Neural crest cell (in vitro differentiated cells): ENCODE measurements at places on chromosomes 3 and 15. TPM values are rescaled to one million over a fixed set of nuclear protein-coding genes. Genes with fewer than 3 reads are reported as not detected.

DNA sequence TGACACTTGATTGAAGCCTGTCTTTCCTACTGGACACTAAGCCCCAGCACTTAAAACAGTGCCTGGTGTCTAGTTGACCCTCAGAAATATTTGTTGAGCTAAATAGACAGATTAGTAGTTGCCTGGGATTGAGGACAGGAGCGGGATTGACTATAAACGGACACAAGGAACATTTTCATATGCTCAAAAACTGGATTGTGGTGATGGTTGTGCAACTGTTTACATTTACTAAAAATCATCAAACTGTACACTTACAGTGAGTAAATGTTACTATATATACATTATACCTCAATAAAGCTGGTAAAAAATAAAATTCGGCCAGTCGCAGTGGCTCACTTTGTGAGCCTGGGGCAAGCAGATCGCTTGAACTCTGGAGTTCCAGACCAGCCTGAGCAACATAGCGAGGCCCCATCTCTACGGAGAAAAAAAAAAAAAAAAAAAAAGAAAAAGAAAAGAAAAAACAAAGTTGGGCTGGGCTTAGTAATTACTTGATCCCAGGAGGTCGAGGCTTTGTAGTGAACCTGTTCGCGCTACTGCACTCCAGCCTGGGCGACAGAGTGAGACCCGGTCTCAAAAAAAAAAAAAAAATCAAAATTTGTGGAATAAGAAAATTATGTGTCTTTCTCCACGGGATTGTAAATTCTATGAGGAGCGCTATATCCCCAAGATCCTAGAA, 632 bp upstream of the IDH3A start:
- H3K4me1 ChIP-seq = peaks cover 28% of the 10 kb centered on the region
- no peaks in the 10 kb centered on the region for H3K27me3 ChIP-seq
- no peak for DNase-seq
- H3K27ac ChIP-seq = peak overlapping the region; percentile 92
- H3K36me3 ChIP-seq = peaks cover 2% of the 10 kb centered on the region

- peak overlapping the region; percentile 98 for H3K27ac ChIP-seq
- H3K36me3 ChIP-seq = no peaks in the 10 kb centered on the region
- no peak for DNase-seq
- H3K27me3 ChIP-seq = no peaks in the 10 kb centered on the region
- H3K4me3 ChIP-seq = peak overlapping the region; percentile 96
Measured at GRCh38 chr3:183099838-183100204, 525 bp upstream of the MCCC1 start.

GRCh38 chr3:159536876-159537275, 451.8 kb upstream of the IL12A start:
- H3K27me3 ChIP-seq = peaks cover 7% of the 10 kb centered on the region
- H3K36me3 ChIP-seq = no peaks in the 10 kb centered on the region
- no peak overlapping the region for H3K4me3 ChIP-seq
- H3K27ac ChIP-seq = no peak overlapping the region

DNA sequence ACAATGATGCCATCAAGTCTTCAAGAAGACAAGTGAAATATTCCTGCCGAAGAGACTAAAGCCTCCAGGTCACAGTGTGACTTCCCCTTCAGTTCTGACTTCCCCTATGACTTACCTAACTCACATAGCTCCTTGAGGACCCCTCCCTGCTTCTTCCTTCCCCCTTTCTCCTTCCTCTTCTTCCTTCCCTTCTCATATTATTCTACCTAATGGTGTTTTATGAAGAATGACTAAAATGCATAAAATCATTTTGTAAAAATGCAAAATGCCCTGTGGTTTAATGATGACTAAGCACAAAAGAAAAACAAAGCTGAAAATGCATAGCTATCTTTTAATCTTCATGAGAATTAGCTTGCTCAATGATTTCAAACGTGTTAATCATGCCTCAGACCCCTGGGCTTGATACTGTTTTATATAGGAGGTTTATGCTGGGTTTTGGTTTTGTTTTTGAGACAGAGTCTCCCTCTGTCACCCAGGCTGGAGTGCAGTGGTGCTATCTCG, 26.1 kb upstream of the TM4SF4 start:
- no peak overlapping the region for H3K4me3 ChIP-seq
- peaks cover 7% of the 10 kb centered on the region for H3K36me3 ChIP-seq
- H3K4me1 ChIP-seq = peaks cover 6% of the 10 kb centered on the region
- no peaks in the 10 kb centered on the region for H3K27me3 ChIP-seq
- no peak overlapping the region for H3K27ac ChIP-seq

GRCh38 chr3:78580681-78581080, 1187.1 kb downstream of the ROBO1 start:
- DNase-seq = no peak
- H3K4me1 ChIP-seq = no peaks in the 10 kb centered on the region
- no peaks in the 10 kb centered on the region for H3K27me3 ChIP-seq
- H3K36me3 ChIP-seq = peaks cover 7% of the 10 kb centered on the region

DNA sequence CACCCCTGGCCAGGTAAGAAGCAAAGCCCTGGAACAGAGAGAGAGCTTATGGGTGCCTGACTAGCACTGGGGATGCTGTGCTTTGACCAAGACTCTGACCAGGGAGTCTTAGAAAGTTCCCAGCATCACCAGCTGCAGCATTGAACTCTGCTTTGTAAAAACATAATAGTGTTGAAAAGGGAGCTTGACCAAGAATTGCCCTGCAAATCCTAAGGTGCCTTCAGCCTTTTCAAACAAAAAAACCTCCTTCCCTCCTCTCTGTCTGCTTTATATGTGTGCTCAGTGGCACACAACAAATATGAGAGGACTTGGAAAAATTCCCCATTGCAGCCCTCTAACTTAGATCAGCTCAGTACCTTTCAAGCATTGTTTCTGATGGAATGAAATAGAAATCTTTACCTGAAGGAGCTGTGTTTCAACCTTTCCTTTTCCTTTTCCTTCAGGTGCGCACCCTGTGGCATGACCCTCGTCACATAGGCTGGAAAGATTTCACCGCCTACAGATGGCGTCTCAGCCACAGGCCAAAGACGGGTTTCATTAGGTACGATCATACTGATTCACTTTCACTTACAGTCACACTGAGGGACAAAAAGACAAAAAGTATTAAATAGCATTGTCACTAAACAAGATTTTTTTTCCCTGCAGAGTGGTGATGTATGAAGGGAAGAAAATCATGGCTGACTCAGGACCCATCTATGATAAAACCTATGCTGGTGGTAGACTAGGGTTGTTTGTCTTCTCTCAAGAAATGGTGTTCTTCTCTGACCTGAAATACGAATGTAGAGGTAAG, 13.0 kb downstream of the THBS1 start:
- no peak for DNase-seq
- H3K27me3 ChIP-seq = no peaks in the 10 kb centered on the region
- peaks cover 18% of the 10 kb centered on the region for H3K36me3 ChIP-seq
- H3K4me3 ChIP-seq = no peak overlapping the region
- H3K4me1 ChIP-seq = peaks cover 6% of the 10 kb centered on the region

DNA sequence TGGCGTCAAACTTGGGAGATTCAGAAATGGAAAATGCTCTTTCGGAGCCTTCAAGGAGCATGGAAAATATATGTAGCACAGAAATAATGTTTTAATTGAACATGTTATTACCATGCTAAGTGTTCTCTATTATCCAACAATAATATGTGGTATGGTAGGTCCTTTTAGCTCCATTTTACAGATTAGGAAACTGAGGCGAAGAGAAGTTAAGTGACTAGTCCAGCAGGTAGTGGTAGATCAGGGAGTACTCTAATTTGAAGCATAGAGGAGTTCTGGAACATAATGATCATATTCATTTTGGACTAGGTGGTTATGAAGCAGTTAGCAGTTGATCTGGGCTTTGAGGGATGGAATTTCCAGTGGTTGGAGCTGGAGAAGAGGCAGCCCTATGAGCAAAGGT, 1.1 kb downstream of the CMC1 start:
- H3K4me1 ChIP-seq = peaks cover 36% of the 10 kb centered on the region
- H3K4me3 ChIP-seq = peak overlapping the region; percentile 94
- peaks cover 2% of the 10 kb centered on the region for H3K36me3 ChIP-seq
- no peak overlapping the region for H3K27ac ChIP-seq
- H3K27me3 ChIP-seq = peaks cover 2% of the 10 kb centered on the region

- H3K36me3 ChIP-seq = no peaks in the 10 kb centered on the region
- H3K27me3 ChIP-seq = no peaks in the 10 kb centered on the region
- H3K4me3 ChIP-seq = no peak overlapping the region
- H3K27ac ChIP-seq = no peak overlapping the region
Measured at GRCh38 chr15:45338417-45338816, 39.9 kb downstream of the GATM start.

GRCh38 chr3:23761440-23761896, 44.3 kb upstream of the UBE2E1 start:
- H3K36me3 ChIP-seq = no peaks in the 10 kb centered on the region
- DNase-seq = no peak
- H3K4me1 ChIP-seq = peaks cover 37% of the 10 kb centered on the region
- H3K27ac ChIP-seq = no peak overlapping the region

- H3K4me1 ChIP-seq = peaks cover 4% of the 10 kb centered on the region
- peaks cover 28% of the 10 kb centered on the region for H3K27me3 ChIP-seq
- no peak overlapping the region for H3K4me3 ChIP-seq
- no peak overlapping the region for H3K27ac ChIP-seq
Measured at GRCh38 chr3:127970966-127971592, 56.0 kb downstream of the KBTBD12 start.

DNA sequence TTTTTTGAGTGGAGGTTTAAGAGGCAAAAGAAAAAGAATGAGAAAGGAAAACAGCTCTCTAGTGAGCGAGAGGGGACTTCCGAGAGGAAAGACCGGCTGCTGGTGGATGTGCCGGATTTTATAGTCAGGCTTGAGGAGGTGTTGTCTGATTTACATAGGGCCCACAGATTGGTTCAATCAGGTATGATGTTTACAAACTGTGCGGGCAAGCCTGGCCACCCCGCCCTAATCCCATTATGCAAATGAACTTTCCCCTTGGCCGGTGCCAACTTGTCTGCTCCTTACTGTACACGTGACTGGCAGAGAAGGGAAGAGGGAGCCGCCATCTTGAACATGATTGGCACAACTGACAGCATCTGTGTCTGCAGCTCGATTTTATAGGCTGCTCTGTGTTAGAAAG, 44.7 kb downstream of the FAM43A start:
- peaks cover 15% of the 10 kb centered on the region for H3K4me1 ChIP-seq
- no peak for DNase-seq
- H3K4me3 ChIP-seq = no peak overlapping the region
- H3K36me3 ChIP-seq = no peaks in the 10 kb centered on the region
- H3K27ac ChIP-seq = no peak overlapping the region

- no peaks in the 10 kb centered on the region for H3K27me3 ChIP-seq
- H3K27ac ChIP-seq = no peak overlapping the region
- peaks cover 2% of the 10 kb centered on the region for H3K36me3 ChIP-seq
- H3K4me3 ChIP-seq = no peak overlapping the region
- no peak for DNase-seq
Measured at GRCh38 chr3:107142171-107142570, 235.1 kb upstream of the CCDC54 start.

- peak overlapping the region; percentile 67 for H3K4me3 ChIP-seq
- no peak for DNase-seq
- H3K4me1 ChIP-seq = peaks cover 46% of the 10 kb centered on the region
- no peaks in the 10 kb centered on the region for H3K27me3 ChIP-seq
- peaks cover 12% of the 10 kb centered on the region for H3K36me3 ChIP-seq
Measured at GRCh38 chr3:113275583-113275928, 64.2 kb downstream of the BOC start.

- no peaks in the 10 kb centered on the region for H3K27me3 ChIP-seq
- no peaks in the 10 kb centered on the region for H3K36me3 ChIP-seq
- no peak for DNase-seq
- H3K27ac ChIP-seq = no peak overlapping the region
- no peak overlapping the region for H3K4me3 ChIP-seq
Measured at GRCh38 chr3:32127219-32127826, 20.9 kb downstream of the GPD1L start.

DNA sequence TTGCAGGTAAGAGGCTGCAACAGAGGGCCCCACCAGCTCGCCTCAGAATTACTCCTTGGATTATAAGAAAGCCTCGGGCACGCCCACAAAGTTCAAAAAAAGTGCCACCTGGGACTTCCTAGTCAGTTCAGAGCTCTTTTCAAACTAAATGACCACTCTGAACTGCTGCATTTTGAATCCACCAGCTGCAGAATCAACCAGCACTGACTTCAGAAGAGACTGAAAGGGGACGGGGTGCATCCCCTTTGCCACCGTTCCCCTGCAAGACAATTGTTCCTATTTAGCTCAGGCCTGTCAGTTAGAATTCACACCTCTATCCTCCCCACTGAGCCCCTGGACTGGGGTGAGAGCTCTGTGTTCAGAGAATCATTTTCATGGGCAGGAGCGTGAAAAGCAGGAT, 181.4 kb upstream of the GADL1 start:
- no peak for DNase-seq
- H3K27ac ChIP-seq = peak overlapping the region; percentile 28
- no peaks in the 10 kb centered on the region for H3K36me3 ChIP-seq
- no peaks in the 10 kb centered on the region for H3K27me3 ChIP-seq
- H3K4me3 ChIP-seq = no peak overlapping the region
- H3K4me1 ChIP-seq = peaks cover 15% of the 10 kb centered on the region

GRCh38 chr3:72279068-72279604, 494.2 kb upstream of the PROK2 start:
- no peak overlapping the region for H3K27ac ChIP-seq
- H3K4me1 ChIP-seq = peaks cover 16% of the 10 kb centered on the region
- no peak overlapping the region for H3K4me3 ChIP-seq
- no peaks in the 10 kb centered on the region for H3K27me3 ChIP-seq

DNA sequence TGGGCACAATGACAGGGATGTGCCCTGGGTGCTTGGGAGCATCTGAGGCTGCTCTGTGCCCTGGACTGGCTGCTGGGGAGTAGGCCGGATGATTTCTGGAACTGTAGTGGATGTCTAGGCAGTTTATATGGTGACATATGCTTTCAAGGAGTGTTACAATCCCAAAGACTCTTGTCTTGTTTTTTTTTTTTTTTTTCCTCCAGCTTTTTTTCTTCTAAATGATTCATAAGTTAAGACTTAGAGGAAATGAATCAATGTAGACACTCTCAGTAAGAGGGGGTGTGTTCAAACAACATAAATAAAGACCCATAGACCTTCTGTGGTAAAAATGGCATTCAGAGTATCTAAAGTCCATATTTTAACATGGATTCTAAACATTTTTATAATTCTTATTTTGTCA, 706.1 kb upstream of the GOLIM4 start:
- H3K4me3 ChIP-seq = peak overlapping the region; percentile 2
- DNase-seq = no peak
- peaks cover 34% of the 10 kb centered on the region for H3K4me1 ChIP-seq
- no peaks in the 10 kb centered on the region for H3K27me3 ChIP-seq
- no peaks in the 10 kb centered on the region for H3K36me3 ChIP-seq

DLL4 gene
- total RNA-seq = 1.7 and 2.0 TPM in 2 replicates

GOLGA6L4 gene
- 2.0 and 2.1 TPM in 2 replicates for total RNA-seq

RIOX2 gene
- total RNA-seq = 21.0 and 22.6 TPM in 2 replicates

CLDN11 gene
- 1.8 and 2.0 TPM in 2 replicates for total RNA-seq

GOLGA6D gene
- not detected in 2 replicates for total RNA-seq

SERPINI2 gene
- 0.56 and 0.86 TPM in 2 replicates for total RNA-seq

C3orf52 gene
- 21.5 and 22.5 TPM in 2 replicates for total RNA-seq

PODXL2 gene
- total RNA-seq = 70.8 and 74.0 TPM in 2 replicates

ITIH1 gene
- not detected in 2 replicates for total RNA-seq
